Heart right ventricle (tissue), 16 donors: ENCODE measurements at places on chromosomes 4 and X. TPM values are rescaled to one million over a fixed set of nuclear protein-coding genes. Genes with fewer than 3 reads are reported as not detected.

The KCND1 gene
- total RNA-seq, result 0.37 TPM

The MSANTD1 gene
- 0.32 TPM for total RNA-seq

The SLIT2 gene
- total RNA-seq, result 6.4 TPM

The KIAA1210 gene
- not detected for total RNA-seq

The PNMA6A gene
- total RNA-seq, result 1.7 TPM

The RENBP gene
- total RNA-seq, result 9.9 TPM

The GAB3 gene
- total RNA-seq, result 32.1 TPM

The KIF4A gene
- not detected for total RNA-seq

The SSX3 gene
- total RNA-seq, result not detected

GRCh38 chr4:144318797-144319196, 178.3 kb upstream of the GYPA start:
- DNase-seq, result no peak

DNA sequence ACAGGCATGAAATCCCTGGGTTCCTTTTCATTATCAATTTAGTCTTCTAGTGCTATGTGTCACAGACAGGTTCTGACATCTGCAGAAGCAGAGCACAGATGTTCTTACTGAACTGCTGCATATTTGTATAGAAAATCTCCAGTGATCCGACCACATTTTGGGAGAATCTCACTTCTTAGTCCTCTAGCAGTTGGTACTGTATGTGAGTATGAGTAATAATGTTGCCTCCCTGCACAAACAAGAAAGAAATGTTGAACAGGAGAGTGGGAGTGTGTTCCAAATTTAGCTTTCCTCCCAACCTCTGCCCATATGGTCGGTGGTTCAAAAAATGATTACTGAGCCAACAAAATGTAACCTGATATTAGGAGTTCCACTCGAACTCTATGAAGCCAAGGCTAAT, 165.3 kb upstream of the GPC4 start:
- DNase-seq, result no peak

- no peak for DNase-seq
These were observed 420.9 kb upstream of the INTU start for GRCh38 chr4:127211650-127212560.

GRCh38 chrX:29419774-29420553, 795.4 kb upstream of the MAGEB2 start:
- no peak for DNase-seq

- DNase-seq, result no peak
These were observed 1542.1 kb downstream of the STIM2 start for GRCh38 chr4:28402751-28403150.

DNA sequence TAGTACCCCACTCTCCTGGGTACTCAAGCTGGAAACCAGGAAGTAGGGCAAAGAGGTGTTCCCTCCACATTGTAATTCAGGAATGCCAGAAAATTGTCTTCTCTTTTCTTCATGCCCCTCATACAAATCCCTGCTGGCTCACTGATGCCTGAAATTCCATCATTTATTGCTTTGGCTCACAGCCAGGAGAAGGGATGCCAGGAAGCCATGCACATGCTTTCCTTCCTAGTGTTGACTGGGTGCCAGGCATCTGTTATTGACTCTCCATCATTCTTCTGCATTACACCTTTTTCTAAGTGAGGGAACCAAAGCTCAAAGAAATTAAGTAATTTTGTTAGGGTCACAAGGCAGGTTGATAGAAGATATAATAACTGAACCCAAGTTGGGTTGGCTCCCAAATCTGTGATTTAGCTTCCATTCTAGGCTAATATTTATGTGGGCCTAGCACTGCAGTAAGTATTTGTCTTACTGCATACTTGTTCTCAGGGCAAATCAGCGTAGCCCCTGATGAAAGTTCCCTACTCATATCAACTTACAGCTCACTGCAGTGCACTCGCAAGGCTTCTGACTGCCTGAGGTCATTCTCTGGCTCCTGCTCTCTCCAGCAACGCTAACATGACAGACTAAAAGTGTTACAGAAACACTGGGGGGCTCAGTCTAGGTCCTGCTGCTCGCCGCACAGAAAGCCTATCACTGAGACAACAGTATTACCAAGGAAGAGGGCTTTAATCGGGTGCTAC, 89.0 kb downstream of the TRAPPC11 start:
- no peak for DNase-seq

DNA sequence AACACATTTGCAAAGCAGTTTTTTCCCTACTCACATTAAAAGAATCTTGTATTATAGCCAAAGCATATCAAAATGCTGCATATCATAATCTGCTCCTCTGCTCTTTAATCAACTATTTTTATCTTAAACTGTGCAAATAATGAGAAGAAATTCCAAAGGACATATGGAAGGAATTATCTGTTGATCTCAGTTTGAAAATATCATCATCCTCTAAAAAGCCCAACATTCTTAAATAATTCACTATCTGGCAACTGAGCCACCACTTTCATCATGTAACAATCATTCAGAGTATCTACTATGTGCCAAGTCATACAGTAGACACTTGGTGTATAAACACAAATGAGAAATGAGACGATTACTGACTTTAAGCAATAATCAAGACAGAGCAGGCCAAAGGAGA, 63.0 kb downstream of the PRSS12 start:
- DNase-seq, result no peak

DNA sequence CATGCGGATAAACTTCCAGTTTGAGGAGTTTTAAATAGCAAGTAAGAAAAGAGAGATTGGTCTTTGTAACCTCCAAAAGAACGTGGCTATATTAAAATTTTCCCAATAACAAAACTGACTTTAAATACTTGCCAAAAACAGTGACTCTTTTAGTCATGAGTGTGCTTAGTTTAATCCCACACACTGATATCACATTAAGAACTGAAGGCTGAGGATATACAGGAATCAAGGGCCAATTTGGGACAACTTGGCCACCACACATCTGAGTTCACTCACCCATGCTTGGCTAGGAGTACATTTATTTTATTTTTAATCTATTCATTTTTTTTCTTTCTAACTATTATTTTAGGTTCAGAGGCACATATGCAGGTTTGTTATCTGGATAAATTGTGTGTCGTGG, 110.2 kb downstream of the APBB2 start:
- DNase-seq, result no peak

GRCh38 chrX:43448688-43449087, 207.4 kb upstream of the MAOA start:
- DNase-seq, result no peak

DNA sequence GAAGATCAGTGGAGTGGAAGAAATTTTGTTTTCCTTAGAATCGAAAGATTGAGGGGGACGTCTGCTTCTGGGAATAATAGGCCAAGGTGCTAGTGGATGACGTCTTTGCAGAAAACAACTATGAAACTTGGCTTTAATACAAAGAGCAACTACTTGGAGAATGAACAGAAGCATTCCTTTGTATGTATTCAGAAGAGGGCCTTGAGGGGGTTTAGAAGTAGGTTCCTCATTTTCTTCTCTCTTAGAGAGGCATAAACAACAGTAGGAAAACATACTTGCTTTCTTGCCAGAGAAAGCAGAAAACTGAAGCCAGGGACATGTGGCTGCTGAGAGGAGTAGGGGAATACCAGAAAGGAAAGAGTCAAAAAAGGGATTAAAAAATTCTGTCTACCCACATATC, 167.8 kb downstream of the ZNF330 start:
- DNase-seq, result no peak

DNA sequence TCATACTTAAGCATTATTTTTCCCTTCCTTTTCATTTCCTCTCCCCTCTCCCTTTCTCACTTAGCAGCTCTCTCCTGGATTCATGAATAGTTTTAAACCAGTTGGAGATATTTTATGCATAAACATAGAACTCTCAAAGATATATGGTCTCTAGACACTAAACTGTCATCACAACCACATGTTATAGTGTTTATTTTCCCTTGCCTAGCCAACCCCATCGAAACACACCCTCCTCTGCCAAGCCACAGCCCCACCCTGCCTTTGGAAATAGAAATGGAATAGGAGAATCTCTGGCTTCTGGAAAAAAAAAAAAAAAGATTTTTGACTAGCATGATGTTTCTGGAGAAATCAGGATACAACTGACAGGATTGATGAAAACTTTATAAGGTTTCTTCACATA, 64.8 kb upstream of the RBPJ start:
- DNase-seq, result no peak

GRCh38 chr4:72670521-72670920, 101.5 kb upstream of the ADAMTS3 start:
- DNase-seq, result no peak

DNA sequence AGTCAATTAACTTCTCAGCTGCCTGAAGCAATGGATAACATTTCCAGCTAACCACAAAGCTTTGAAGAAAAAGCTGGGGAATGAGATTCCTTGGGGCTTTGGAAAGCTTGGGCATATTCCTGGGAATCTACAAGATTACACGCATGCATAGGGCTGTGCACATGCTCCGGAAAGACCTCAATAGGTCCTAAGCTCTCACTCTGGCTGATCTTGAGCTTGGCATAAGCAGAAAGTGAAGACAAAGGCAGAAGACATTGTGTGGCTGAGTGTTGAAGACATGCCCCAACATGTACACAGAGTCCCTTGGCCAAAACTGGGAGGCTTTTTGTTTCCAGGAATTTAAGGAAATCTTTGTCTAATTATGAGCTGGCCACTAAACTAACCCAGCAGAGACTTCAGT, 31.2 kb downstream of the ATG4A start:
- no peak for DNase-seq

GRCh38 chrX:24333371-24333770, 19.5 kb upstream of the SUPT20HL2 start:
- no peak for DNase-seq

GRCh38 chr4:181140037-181140603, 1103.1 kb upstream of the TENM3 start:
- DNase-seq, result no peak

GRCh38 chr4:128288689-128289106, 1.1 kb upstream of the PGRMC2 start:
- no peak for DNase-seq

DNA sequence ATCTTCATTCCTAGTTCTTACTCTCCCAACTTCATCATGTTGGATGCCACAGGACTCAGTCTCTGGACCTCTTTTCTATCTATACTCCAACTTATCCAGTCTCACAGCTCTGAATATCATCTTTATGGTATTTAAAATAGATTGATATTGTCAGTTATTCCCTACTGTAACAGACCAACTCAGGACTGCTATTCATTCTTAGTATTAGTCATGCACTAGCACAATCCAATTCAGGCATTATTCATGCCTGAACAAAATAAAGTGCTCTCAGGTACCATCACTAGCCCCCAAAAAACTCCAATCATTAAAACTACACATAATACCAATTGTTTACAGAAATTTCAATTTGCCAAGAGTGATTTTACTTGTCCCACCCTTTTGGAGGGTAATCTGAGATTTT, 37.7 kb downstream of the FRYL start:
- DNase-seq, result no peak

DNA sequence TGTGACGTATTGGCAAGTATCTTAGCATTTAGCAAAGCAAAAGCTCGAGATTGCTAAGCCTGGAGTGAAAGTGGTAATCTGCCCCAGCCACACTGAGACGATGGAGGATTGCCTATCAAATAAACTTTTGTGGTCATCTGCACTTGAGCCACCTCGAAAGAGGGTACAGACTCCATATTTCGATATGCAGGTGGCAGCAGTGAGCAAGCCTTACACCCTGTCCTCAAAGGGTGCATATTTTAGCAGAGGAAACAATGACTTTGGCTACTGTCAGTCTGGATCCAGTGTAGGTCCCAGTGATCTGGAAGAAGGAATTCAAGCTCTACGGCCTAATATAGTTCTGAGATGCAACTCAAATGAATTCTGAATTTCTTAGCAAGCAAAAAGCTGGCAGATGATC, 153.9 kb downstream of the ATG4A start:
- DNase-seq, result no peak

- no peak for DNase-seq
These were observed 94.4 kb upstream of the BOD1L1 start for GRCh38 chr4:13721894-13722293.

- no peak for DNase-seq
These were observed 10.4 kb downstream of the ADAMTS3 start for GRCh38 chr4:72558655-72559054.

GRCh38 chr4:126890994-126891393, 741.8 kb upstream of the INTU start:
- no peak for DNase-seq

- no peak for DNase-seq
These were observed 73.3 kb downstream of the MANBA start for GRCh38 chr4:102687373-102687981.
